ENCODE measurements at places on chromosomes 11 and 22.

DNA sequence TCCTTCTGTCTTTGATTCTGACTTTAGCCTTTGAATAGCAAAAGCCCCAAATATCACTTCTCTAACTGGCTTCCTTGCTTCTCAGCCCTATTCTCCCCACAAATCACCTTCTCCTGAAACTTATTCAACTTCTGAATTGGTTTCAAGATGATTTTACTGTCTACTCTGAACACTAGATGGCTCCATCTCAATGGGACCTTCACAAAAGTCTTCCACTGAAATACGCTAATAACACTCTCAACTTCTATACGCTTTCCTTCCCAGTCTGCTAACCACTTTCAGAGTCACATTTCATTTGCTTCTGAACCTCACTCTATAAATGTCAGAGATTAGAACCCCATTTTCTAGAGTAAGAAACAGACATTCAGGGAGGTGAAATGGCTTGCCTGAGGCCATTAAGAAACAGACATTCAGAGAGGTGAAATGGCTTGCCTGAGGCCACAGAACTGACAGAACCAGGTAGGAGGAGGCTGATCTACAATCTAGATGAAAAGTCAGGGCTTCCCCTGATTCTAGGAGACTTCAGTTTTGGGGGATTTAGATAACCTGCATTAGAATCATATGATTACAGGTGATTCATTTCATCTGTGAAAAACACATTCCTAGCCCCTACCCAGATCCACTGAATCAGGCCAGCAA lies 20.6 kb downstream of the MORC2 start:
- H3K36me3 ChIP-seq: peaks cover 60% of the 10 kb centered on the region
- no peak for DNase-seq
- no peak overlapping the region for H3K27ac ChIP-seq
- H3K4me1 ChIP-seq: peaks cover 54% of the 10 kb centered on the region
- no peaks in the 10 kb centered on the region for H3K27me3 ChIP-seq

DNA sequence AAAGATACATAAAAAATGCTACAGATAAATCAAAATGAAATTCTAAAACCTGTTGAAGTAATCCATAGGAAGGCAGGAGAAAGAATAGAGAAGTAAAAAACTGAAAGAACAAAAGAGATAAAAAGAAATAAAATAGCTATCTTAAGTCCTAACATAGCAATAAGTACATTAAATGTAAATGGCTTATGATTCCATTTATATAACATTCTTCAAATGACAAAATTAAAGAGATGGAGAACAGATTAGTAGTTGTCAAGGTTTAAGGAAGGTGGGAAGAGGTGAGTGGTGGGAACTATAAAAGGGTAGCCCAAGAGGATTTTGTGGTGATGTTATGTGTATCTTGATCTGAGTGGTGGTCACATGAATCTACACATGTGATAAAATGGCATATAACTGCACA lies 254.8 kb downstream of the FAM76B start:
- H3K4me1 ChIP-seq: peaks cover 3% of the 10 kb centered on the region
- peaks cover 9% of the 10 kb centered on the region for H3K36me3 ChIP-seq
- H3K27me3 ChIP-seq: peaks cover 13% of the 10 kb centered on the region
- no peak overlapping the region for H3K4me3 ChIP-seq

DNA sequence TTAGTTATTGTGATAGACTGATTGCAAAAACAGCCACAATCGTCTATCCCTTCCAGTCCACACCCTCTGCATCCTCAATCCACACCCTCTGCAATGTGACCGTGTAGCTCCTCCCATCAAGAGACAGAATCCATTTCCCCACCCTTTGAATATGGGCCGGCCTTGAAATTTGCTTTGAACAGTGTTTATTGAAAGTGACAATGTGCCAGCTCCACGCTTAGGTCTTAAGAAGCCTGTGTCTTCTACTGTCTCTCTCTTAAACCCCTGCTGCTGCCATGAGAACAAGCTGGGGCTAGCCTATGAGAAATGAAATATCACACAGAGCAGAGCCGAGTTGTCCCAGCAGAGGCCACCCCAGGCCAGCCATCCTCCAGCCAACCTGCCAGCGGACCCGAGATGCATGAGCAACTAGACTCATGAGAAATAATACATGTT lies 22.3 kb upstream of the MICAL2 start:
- H3K4me1 ChIP-seq: peaks cover 41% of the 10 kb centered on the region
- H3K27me3 ChIP-seq: no peaks in the 10 kb centered on the region
- H3K27ac ChIP-seq: no peak overlapping the region
- no peak for DNase-seq

- peak overlapping the region; percentile 61 for H3K4me3 ChIP-seq
- H3K4me1 ChIP-seq: peaks cover 37% of the 10 kb centered on the region
- H3K36me3 ChIP-seq: no peaks in the 10 kb centered on the region
- no peaks in the 10 kb centered on the region for H3K27me3 ChIP-seq
- DNase-seq: peak; percentile 91
Measured at GRCh38 chr11:69296890-69297786, 3.2 kb downstream of the MYEOV start.

GRCh38 chr11:111541254-111542061 lies 938 bp downstream of the LAYN start:
- peaks cover 50% of the 10 kb centered on the region for H3K36me3 ChIP-seq
- H3K4me1 ChIP-seq: peaks cover 52% of the 10 kb centered on the region
- peaks cover 41% of the 10 kb centered on the region for H3K27me3 ChIP-seq
- H3K27ac ChIP-seq: peak overlapping the region; percentile 78
- H3K4me3 ChIP-seq: peak overlapping the region; percentile 86

GRCh38 chr11:68890490-68891231 lies 13.0 kb downstream of the MRPL21 start:
- no peak for DNase-seq
- H3K36me3 ChIP-seq: peaks cover 8% of the 10 kb centered on the region
- no peaks in the 10 kb centered on the region for H3K27me3 ChIP-seq
- no peak overlapping the region for H3K27ac ChIP-seq

DNA sequence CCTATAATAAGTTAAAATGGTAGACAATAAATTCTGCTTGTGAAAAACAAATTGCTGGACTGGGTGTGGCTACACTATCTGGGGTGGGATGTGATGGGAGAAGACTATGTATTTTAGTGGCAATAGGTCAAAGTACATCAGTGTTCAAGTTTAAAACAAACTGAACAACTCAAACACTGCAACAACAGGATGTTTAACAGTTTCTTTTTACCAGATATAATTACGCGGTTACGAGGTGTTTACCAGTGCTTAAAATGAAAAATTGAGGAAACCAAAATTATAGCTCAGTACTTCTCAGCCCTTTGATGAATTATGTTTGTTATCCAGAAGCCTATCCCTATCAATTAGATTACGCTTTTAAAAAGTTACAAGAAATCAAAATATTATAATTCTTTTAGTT lies 3.2 kb downstream of the PRDM10 start:
- H3K27me3 ChIP-seq: no peaks in the 10 kb centered on the region
- H3K4me3 ChIP-seq: no peak overlapping the region
- no peak for DNase-seq

DNA sequence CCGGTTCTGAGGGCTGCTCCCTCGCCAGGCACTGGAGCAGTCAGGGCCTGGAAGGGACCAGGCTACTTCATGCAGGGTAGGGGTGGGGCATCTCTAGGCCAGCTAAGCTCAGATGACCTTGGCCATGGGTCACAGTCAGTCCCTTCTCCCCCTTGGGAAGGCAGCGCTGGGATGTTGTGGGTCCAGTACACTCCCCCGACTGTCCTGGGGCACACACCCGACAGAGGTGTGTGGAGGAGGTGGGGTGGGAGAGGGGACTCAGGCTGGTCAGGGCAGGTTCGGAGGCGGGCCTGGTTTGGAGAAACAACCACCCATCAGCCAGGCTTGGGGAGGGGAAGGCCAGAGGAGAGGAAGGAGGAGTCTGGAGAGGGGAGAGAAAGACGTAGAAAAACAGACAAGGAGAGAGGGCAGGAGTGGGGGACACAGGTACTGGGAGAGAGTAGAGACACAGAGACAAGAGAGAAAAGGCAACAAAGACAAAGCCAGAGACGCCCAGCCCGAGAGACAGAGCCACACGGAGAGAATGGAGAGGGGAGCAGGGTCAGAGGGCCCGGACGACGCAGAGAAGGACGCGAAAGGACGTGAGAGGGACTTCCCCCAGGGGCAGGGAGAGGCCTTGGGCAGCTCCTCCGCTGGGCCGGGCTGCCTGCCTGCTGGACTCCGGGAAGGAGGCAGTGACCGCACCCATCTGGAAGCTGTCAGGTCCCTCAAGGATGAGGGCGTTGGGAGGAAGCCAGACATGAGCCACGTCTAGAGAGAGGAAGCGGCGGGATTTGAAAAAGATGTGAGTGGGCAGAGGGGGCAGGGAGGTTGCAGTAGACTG lies 30.6 kb upstream of the TSKU start:
- H3K27ac ChIP-seq: no peak overlapping the region
- peaks cover 3% of the 10 kb centered on the region for H3K27me3 ChIP-seq
- no peaks in the 10 kb centered on the region for H3K4me1 ChIP-seq
- H3K4me3 ChIP-seq: no peak overlapping the region
- DNase-seq: no peak

DNA sequence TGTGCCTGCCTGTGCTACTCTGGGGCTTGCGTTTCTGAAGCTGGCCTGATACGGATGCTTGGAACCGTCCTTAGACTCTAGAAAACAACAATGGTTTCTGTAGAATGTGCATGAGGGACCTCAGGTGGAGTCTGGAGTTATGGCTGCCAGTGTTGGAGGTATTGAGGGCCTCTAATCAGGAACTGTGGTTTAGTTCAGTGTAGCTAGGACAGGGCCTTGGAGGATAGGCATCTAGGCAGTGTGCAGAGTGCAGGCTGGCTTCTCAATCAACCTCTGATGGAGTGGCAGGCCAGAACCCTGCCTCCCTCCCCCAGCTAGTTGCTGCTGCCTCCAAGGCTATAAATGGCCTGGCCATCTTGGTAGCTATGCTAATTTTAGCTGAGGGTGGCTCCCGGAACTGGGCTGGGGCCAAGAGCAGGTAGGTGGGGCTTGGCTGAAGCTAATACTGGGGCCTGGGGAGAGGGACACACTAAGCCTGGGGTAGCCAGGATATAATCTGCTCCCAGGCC lies 4.0 kb downstream of the STIM1 start:
- peaks cover 67% of the 10 kb centered on the region for H3K4me1 ChIP-seq
- no peaks in the 10 kb centered on the region for H3K27me3 ChIP-seq
- peak; percentile 45 for DNase-seq

DNA sequence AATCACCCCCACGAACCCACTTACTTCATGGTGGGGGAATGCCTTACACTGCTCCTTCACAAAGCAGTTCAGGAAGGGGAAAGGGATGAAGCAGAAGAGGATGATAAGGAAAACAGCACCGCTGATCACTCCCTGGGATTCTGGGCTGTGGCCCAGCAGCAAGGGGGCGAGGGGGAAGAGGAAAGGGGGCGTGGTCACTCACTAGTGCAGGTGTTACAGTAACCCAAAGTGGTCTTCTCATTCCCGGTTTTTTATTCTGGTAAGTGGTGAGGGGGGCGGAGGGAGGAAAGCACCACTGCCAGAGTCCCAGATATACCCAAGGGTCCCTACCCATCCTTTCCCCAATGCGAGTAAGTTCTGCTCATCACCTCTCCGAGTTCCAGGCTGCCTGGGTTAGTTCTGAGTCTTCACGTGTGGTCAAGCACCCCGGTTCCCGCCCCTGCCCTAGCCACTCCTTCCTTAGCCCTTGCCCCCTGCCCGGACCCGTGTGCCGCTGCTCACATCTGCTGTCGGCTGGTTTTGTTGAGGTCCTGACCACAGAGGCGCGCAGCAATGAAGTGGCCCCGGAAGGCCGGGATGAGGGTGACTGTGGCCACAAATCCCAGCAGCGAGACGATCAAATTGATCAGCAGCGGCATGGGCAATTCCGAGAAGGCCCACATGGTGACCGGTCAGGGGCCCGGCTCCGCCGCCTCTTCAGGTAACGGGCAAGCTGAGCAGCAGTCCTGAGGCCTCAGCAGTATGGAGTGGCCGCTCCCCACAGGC lies 477 bp downstream of the DPAGT1 start:
- H3K4me1 ChIP-seq: peaks cover 30% of the 10 kb centered on the region
- H3K4me3 ChIP-seq: peak overlapping the region; percentile 94
- DNase-seq: peak; percentile 45
- H3K27me3 ChIP-seq: no peaks in the 10 kb centered on the region
- H3K36me3 ChIP-seq: peaks cover 29% of the 10 kb centered on the region

GRCh38 chr22:42412744-42413333 lies 19.4 kb downstream of the NFAM1 start:
- H3K4me3 ChIP-seq: no peak overlapping the region
- no peaks in the 10 kb centered on the region for H3K27me3 ChIP-seq
- DNase-seq: no peak
- H3K36me3 ChIP-seq: no peaks in the 10 kb centered on the region
- H3K4me1 ChIP-seq: no peaks in the 10 kb centered on the region

DNA sequence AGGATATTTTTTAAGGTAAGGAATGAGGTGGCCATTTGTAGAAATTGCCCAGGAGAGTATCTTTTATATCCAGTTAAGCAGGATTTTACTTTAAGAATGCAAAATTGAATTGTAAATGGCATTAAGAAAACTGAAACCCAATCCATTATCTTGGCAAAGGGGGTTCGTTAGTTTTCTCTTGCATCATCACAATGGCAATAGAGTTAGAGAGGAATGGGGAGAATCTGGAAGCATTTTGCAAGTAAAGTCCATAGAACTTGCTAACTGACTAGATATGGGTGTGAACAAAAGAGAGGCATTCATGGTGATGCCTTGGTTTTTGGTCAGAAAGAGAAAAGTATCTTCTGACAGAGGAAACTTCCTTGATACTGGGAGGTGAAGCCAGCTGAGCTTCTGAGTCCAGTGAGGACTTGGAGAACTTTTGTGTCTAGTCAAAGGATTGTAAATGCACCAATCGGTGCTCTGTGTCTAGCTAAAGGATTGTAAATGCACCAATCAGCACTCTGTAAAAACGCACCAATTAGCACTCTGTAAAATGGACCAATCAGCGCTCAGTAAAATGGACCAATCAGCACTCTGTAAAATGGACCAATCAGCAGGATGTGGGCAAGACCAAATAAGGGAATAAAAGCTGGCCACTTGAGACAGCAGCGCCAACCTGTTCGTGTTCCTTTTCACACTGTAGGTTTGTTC lies 3.6 kb upstream of the CCDC117 start:
- H3K36me3 ChIP-seq: peaks cover 5% of the 10 kb centered on the region
- DNase-seq: no peak
- no peaks in the 10 kb centered on the region for H3K27me3 ChIP-seq
- H3K4me1 ChIP-seq: peaks cover 7% of the 10 kb centered on the region

- no peaks in the 10 kb centered on the region for H3K36me3 ChIP-seq
- no peaks in the 10 kb centered on the region for H3K27me3 ChIP-seq
- no peaks in the 10 kb centered on the region for H3K4me1 ChIP-seq
- H3K27ac ChIP-seq: no peak overlapping the region
Measured at GRCh38 chr11:9820260-9820659, 156.4 kb downstream of the SWAP70 start.

GRCh38 chr22:46652847-46653331 lies 32.7 kb downstream of the GRAMD4 start:
- DNase-seq: no peak
- peaks cover 25% of the 10 kb centered on the region for H3K4me1 ChIP-seq
- H3K27ac ChIP-seq: peak overlapping the region; percentile 46
- no peaks in the 10 kb centered on the region for H3K36me3 ChIP-seq
- no peaks in the 10 kb centered on the region for H3K27me3 ChIP-seq

DNA sequence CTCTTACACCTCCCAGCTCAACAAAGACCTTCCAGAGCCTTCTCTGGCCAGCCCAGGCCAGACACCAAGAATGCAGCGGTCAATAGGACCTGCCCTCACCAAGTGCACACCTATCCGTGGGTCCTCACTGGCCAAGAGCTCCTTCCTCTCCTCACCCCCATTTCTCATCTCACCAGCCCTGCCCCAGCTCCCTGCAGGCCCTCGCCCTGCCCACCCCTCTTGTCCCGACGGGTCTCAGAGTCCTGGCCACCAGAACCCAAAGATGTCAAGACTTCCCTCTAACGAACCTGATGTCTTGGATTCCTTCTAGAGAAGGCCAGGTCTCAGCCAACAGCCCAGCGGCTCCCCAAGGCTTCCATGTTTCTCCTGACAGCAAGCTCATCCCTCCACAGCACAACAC lies 43.6 kb downstream of the IGF2 start:
- peaks cover 18% of the 10 kb centered on the region for H3K27me3 ChIP-seq
- no peak overlapping the region for H3K4me3 ChIP-seq
- peaks cover 9% of the 10 kb centered on the region for H3K4me1 ChIP-seq
- no peak overlapping the region for H3K27ac ChIP-seq

Measured in activated naive CD8-positive, alpha-beta T cell treated with anti-CD3 and anti-CD28 coated beads for 36 hours (primary cell).